NK-92 treated with Interleukin-12 subunit alpha and Interleukin-12 subunit beta, amount 100 ng/mL, for 24 hours (cell line): ENCODE measurements at places on chromosomes 11 and 22.

DNA sequence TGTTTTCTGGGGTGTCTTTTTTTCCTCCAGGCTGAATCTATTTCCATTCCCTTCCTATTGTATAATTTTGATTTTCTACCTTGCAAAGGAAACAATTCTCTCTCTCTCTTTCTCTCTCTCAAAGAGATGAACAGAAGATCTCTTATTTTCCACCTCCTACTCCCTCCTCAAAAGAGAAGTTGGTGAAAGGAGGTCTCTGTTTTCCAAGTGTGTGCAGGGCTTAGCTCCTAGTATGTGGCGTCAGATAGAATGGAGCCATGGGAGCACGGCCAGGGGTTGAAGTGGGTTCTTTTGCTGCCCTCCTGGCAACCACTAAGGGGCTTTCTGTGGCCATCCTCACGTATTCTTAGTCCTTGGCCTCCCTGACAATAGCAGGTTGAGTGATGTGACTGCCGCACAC, 480 bp downstream of the TRIM34 start:
- DNase-seq, result no peak

- DNase-seq, result no peak
These were observed 759 bp downstream of the AP2A2 start for GRCh38 chr11:926341-926916.

GRCh38 chr11:126211236-126212088, at the start of the genes FAM118B and RPUSD4:
Gene FAM118B, plus strand, starts transcription at chr11:126211782. Its CDS starts 23,220 bp downstream, at chr11:126235002.
Gene RPUSD4, minus strand, starts transcription at chr11:126211650. Its CDS starts 12 bp downstream, at chr11:126211638.
- DNase-seq, result peak; percentile 95

DNA sequence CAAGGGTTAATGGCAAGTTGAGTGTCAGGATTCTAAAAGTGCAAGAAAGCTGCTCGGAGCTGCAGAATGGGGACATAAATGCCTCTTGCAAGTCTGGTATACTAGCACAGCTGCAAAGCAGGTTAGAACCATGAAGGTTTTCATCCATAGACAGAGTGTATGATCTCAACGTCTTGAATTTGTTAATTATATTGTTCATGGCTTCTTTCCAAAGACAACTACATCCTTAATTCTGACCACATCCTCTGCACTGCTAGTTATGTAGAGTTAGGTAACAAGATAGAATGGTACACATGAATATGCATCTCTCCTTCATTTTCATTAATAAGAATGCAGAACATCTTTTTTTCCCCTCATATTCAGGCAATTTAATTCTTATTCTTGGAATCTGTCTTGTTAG, 34.2 kb downstream of the EXPH5 start:
- no peak for DNase-seq

- DNase-seq, result no peak
These were observed 42.4 kb upstream of the PRODH start for GRCh38 chr22:18978506-18978905.

DNA sequence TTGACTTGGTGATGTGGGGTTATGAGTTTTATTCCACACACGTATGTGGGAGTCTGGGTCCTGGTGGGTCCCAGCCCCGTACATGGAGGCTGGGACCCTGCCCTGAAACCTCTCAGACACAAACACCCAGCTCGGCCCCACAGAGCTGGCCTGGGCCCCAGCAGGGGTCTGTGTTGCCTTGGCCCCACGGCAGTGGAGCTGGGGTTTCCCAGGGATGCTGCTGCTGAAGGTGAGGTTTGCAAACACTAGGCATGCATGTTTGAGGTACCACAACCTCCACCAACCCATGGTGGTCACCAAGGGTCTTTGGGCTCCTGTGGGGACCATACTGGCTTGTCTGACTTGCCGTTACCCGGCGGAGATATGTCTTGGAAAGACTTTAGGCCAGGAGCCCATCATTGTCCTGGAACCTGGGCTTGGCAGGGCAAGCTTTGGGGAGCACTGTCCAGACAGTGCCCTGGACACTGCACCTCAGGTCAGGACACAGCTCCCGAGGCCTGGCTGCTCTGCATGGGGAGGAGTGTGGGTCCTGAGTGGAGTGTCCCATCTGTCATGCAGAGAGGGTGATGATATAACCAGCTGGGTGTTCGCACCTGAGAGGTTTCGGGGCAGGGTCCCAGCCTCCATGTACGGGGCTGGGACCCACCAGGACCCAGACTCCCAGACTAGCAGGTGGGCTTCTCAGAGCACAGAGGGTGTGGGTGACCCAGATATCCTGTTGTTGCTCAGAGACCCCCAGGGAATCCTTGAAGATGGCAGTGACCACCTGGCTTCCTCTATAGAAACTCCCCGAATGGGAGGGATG, 63.3 kb downstream of the KCNQ1 start:
- no peak for DNase-seq

DNA sequence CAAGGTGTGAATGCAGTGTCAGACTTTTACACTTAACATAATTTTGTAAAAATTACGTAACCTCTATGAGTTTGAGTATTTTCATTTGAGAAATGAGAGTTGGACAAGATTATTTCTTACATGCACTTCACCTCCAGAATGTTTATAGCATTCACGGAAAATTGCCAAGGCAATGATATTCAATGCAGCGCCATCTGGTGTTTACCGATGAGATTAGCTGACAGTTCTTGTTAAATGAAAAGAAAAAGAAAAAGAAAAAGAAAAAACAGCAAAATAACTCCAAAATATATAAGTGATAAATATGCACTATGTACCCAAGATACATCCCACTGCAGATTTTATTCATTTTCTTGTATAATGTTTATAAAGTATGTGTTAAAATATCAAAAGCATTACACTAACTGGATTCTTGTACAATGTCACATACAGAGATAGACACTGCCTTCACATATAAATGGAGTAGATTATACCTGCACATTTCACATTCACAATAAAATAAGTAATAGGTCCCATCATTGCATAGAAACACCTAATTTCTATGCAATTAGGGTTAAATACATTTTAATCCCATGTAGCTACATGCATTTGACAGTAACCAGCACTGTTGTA, 976.3 kb upstream of the FAT3 start:
- DNase-seq, result no peak

- no peak for DNase-seq
These were observed 150.8 kb upstream of the NTM start for GRCh38 chr11:131219646-131220045.

- peak; percentile 4 for DNase-seq
These were observed 108.4 kb downstream of the ARL14EP start for GRCh38 chr11:30431127-30431814.

DNA sequence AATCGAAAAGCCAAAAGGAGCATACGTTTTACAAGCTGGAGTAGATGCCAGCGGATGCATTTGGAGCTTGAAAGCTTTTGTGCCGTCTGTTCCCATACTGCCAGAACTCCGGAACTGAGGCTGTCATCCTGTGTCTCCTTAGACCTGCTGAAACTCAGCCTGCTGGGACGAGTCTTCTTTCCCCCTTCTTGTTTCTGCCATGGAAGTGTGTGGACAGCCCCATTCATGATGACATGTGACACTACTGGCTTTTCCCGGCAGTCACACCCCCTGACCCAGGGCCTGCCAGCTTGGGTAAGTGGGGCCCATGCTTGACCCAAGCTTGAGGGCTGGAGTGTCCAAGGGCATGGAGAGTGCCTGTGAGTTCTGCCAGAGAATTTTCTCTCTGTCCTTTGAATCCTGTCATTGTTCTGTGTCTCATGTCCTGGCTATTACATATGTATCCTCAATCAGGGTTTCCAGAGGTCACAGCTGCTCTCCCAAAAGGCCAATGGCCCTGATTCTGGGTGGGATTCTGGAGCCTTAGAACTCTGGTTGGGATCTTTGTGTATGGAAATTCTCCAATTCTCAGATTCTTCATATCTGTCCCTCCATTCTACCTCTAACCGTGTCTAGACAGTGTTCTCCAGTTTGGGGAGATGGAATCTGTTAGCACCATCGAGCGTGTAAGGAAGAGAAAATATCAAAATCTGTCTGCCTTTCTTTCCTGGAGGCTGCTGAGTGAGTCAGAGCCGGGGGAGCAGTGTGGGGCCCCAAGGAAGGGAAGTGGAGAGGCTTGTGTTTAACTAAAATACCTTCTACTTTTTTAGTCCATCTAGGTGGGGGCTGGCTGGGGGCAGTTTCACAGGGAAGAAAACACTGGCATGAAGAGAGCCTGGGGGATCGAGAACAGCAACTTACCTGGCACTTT, 73.2 kb downstream of the KIAA1671 start:
- DNase-seq, result no peak

GRCh38 chr11:102010776-102011494, 36.3 kb upstream of the CFAP300 start:
- DNase-seq, result no peak

GRCh38 chr22:44676441-44677352, 25.3 kb upstream of the PRR5 start:
- DNase-seq, result no peak

DNA sequence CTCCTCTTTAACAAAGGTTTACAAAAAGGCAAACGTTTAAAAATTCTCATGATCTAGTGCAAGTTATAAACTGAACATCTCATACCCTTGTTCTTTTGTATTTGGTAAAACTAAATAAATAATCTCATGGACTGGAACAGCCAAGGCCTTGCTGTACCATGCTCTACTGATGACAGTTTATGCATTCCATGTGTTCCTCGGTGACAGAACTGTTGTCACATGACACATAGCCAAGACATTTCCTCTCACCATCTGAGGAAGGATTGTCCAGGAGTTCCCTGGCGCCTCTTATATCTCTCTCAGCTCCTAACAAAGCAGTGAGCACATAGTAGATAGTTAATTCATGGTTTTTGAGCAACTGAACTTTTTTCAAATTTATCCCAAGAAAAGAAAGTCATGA, 12.6 kb downstream of the CCDC83 start:
- no peak for DNase-seq

DNA sequence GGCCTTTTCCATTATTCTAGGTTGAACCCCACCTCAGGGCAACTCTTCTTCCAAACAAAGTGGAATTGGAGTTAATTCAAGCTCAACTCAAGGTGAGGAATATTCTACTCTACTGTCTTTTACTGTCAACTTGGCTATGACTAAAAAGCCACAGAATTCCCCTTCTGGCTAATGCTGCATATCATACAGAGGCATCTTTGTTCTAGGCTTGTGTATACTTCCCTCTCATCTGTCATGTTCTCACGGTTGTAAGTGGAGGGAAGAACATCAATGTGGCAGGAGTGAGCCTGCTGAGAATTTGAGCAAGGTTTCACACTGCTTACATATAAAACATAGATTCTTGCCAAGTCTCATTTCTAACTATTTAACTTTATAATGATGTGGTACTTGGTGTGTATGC, 921.4 kb upstream of the CNTN5 start:
- DNase-seq, result no peak

GRCh38 chr11:101825531-101825930, 89.3 kb upstream of the CEP126 start:
- DNase-seq, result no peak

DNA sequence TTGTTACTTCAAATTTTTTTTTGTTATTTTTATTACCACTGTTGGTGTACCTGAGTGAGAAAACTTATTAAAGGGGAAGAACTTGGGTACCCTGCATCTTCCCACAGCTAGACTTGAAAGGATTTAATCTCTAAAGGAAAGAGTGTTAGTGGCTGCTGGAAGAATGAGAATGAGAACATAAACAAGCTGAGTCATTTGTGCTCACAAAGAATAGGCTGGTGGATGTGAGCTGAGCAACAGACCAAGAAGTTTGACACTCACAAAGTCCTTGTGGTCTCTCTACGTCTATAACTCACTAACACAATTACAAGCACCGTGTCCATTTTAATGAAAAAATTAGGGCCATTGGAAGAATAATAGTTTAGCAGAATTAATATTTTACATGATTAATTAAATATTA, 217.6 kb upstream of the ANO5 start:
- DNase-seq, result no peak

DNA sequence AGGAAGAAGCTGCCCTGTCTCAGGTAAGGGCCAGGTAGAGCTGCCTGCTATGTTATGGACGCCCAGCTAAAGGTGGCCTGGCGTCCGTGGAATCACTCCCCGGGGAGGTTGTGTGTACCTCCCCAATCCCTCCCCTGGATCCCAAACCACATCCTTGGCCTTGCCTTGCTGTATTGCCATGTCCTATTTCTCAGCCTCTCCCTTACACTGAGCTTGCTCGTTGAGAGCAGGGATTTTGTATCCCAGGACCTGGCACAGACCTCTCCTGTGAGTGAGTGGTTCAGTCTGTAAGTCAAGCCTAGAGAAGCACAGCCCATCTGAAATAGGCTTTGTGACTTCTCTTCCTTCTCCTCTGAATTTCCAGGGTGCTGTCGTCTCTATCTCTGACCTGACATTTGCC, 53.9 kb downstream of the TRAF6 start:
- no peak for DNase-seq

DNA sequence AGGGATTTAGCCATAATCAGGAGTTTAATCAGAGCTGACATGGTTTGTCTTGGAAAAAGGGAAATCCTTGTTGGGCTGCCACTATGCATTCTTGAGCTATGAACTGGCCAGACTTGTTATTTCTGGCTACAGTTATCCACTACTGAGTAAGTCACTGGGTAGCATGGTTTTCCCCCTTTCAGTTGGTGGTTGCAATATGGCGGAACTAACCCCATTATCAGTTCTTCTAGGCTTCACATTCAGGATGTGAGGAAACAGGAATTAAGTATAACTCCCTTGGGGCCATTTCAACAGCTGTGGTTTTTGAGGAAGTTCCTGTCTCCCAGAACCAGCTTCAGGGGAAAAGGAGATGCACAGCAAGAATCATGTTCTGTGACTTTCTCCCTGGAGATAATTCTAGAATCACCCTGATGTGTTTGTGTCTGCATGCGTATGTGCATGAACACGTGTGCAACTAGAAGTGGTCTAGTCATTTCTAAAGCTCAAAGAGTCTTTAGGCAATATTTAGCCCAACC, 103.0 kb upstream of the CD44 start:
- no peak for DNase-seq

DNA sequence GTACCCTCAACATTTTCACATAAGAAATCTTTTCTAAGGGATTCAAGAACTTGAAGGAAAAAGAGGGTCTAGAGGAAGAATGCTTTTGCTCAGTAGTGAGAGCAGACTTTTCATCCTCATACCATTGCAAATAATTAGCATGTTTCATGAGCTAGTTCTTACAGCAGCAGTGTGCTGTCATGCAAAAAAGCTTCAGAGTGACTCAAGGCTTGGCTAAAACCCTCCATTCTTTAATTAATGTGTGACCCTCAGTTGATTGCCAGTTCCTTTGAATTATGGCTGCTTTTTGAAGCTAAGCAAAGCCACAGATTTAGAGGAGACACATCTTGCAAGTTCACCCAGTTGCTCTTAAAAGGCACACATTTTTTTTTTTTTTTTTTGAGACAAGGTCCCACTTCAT, 36.6 kb upstream of the PCF11 start:
- no peak for DNase-seq

- no peak for DNase-seq
These were observed 34.2 kb upstream of the LDLRAD3 start for GRCh38 chr11:35909511-35910265.

GRCh38 chr11:48193876-48194275, 22.7 kb upstream of the OR4B1 start:
- no peak for DNase-seq

DNA sequence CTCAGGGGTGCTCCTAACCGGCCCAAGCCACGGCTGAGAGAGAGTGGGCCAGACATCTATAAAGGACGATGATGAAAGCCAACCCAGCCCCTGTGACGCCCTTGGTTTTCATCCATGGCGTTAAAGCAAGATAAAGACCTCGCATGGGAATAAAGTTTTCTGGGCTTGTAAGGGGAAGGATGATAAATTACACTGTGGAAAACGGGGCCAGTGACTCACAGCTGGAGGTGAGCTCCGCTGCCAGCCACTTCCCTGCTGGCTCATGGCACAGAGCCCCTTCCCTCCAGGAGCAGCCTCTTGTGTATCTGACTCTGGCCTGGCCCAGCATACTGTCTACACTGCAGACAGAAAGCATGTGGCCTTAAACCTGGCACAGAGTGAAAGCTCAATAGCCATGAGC, 503.2 kb upstream of the B3GAT1 start:
- no peak for DNase-seq

GRCh38 chr11:110329445-110329844, 33.0 kb upstream of the RDX start:
- DNase-seq, result no peak
